ENCODE measurements at places on chromosomes 13 and 19.

- no peak for DNase-seq
Observed at GRCh38 chr19:1253514-1254080, 5.2 kb downstream of the MIDN start.

DNA sequence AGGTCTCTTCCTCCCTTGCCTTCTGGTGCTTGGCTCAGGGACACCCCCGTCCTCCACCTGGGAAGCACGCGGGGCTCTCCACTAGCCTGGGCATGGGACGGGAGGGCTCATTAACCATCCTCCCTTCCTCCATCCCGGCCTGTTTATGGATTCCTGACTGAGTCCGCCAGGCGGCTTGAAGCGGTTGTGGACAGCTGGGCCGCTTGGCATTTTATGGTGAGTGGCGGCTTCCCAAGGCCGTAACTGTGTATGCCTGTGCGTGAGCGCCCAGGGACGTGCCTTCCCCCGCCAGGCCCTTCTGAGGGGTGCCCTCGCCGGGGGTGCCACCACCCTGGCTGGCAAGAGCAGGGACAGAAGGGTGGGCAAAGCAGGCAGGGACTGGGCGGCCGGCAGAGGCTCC is 202.8 kb downstream of the URI1 start:
- no peak for DNase-seq

DNA sequence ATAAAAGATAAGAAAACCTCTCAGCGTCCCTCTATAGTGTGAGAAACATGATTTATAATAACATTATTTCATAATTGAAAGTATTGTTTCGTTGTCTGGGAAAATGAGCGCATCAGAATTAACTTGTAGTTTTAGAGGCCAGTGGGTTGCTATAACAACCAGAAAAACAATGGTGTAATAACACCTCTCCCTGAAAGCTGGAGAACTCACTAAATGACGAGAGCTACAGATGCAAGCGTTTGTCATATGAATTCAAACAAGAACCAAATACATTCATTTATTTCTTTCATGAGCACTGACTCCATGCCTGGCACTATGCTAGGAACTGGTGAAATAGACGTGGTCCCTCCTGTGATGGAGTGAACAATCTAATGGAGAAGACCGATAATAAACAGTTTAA is 16.3 kb downstream of the KBTBD7 start:
- peak; percentile 13 for DNase-seq

GRCh38 chr19:4597975-4598671 is 38.6 kb upstream of the SEMA6B start:
- peak; percentile 67 for DNase-seq

- peak; percentile 81 for DNase-seq
Observed at GRCh38 chr19:11444059-11444458, 8.6 kb downstream of the PRKCSH start.

GRCh38 chr13:50171590-50172282 is 156.5 kb downstream of the KCNRG start:
- DNase-seq, result no peak

DNA sequence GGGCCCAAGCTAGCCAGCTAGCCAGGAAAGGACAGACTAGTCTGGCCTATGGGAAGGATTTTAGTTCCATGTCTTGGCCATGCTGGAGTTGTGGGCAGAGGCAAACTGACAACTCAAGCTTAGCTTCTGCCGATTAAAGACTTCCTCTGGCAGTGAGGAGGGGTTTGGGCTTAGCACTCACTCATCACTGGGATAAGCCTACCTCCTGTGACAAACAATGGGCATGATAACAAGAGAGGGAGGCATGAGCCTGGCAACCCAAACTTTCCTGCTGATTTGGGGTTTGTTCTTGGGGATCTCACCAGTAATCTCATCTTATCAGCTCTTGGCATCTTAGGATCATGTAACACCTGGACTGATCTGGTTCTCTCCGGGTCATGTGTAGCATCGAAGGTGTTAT is 83.6 kb downstream of the KL start:
- DNase-seq, result no peak

DNA sequence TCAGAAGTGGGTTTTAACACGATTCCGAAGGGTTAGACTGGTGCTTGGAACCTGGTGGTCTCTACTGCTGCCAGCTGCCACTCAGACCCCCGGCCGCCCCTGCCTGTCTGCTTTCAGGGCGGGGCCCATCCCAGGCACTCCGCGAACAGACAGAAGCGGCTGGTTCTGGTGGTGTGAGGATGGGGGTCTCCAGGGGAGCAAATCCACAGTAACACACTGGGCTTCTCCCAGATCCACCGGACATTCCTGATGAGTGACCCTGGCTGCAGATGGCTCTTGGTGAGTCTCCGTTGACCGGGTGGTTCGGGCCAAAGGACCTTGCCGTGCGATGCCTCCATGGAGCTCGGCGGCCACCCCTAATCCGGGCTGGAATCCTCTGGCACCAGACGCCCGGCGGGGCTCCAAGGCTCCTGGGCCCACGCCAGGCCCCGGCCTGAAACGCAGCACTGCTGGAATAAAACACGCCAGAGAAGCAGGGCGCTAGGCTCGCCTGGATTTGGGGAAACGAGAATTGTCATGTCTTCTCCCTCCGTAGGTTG is 2.1 kb upstream of the PTBP1 start:
- no peak for DNase-seq

DNA sequence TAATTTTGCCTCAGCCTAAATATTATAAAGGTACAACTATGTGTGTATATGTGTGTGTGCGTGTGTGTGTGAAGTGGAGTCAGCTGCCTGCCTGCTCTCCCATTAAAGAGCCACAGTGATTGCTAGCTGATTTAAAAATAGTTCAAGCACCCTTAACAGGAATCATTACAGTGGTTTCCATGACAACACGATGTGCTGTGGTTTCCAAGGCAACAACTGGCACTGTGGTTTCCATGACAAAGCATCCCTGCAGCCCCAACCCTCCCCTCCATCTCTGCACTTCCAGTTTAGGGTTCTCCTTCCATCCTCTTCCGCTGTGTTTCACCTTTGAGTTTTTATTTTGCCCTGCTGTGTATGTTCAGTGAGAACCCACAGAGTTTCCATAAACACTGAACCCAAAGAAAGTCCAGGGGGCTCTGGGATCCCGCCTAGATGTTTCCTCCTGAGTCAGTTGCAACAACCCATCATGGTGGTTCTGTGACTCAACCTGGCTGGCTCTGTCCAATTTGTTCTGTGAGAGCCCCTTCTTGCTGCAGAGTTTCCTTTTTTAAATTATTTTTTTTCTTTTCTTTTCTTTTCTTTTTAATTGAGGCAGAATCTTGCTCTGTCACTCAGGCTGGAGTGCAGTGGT is 7.1 kb upstream of the PNMA8A start:
- no peak for DNase-seq

- no peak for DNase-seq
Observed at GRCh38 chr13:71619096-71619495, 247.9 kb downstream of the DACH1 start.

GRCh38 chr13:21719463-21719862 is 48.6 kb downstream of the FGF9 start:
- peak; percentile 23 for DNase-seq

DNA sequence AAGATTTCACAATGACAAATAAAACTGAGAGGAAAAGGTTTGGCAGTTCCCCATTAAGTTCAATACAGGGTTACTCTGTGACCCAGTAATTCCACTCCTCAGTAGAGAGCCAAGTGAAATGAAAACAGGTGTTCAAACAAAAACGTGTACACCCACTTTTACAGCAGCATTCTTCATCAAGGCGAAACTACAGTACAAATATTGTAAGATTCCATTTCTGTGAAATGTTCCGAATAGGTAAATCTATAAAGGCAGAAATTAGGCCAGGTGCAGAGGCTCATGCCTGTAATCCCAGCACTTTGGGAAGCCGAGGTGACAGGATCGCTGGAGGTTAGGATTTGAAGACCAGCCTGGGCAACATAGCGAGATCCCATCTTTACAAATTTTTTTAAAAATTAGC is 8.9 kb upstream of the GDF15 start:
- DNase-seq, result no peak

DNA sequence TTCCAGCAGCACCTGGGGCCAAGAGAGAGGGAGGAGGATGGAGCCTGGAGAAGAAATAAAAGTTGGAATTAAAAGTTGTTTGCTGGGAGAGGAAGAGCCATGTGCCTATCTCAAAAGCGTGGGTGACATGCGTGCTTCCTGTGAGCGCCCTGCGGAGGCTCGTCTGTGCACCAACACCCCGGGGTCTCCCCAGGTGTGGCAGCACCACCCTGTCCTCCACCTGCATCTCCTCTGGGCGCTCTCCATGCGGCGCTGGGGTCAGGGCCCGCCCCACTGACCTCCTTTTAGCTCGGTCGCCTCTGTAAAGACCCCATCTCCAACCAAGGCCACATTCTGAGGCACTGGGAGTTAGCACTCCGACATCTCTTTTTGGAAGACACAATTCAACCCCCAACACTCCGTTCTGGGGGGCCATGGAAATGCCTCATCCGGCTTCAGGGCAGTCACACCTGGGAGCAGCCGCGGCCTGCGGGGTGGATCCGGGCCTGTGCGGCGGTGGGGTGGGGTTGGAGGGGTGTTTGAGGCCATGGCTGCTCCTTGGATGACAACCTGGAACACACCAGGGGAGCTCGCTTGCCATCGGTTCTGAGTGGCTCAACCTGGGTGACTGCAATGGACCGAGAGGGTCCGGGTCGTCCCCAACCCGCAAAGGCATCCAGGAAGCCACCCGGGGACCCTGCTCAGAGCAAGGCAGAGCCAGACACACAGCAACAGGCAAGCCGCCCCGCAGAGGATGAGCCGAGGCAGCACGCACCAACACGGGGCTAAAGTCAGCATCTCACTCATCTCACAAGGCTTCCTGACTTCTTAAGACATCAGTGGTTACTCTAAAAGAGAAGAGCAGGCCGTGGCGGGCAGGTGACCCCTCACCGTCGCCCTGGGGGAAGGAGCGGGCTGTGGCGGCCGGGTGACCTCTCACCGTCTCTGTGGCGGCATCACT is 79.4 kb upstream of the MCF2L start:
- DNase-seq, result no peak

DNA sequence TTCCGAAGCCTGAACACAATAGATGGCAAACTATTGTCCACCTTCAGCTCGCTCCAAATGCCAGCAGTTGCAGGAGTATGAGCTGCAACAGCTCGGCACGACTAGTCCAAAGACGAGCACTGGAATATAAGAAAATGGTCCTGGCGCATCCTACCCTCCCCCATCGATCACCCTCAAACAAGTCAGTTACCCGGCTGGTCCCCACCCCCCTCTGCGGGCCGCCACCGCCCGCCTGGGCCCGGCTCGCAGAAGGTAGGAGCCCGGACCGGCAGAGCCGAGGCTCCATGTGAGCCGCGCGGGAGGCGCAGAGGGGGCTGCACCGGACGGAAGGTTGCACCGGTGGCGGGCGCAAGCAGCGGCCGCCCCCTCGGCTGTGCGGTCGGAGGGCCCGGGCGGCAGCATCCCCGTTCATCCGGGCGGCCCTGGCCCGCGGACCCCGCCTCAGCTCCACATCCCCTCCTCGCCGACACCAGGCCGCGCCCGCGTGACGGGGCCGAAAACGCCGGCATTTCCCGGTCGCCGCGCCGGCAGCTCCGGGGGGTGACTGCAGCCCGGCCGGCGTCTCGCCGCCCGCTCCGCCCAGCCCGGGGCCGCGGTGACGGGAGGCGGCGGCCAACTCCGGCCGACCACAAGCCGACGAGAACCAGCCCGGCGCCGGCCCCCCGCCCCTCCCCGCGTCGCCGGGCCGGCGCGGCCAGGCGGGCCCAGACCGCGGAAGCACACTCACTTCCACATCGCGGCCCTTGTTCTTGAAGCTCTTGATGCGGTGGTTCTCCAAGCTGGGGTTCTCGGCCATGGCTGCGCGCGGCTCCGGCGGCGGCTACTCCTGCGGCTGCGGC is 552 bp downstream of the KPNA3 start:
- peak; percentile 38 for DNase-seq

DNA sequence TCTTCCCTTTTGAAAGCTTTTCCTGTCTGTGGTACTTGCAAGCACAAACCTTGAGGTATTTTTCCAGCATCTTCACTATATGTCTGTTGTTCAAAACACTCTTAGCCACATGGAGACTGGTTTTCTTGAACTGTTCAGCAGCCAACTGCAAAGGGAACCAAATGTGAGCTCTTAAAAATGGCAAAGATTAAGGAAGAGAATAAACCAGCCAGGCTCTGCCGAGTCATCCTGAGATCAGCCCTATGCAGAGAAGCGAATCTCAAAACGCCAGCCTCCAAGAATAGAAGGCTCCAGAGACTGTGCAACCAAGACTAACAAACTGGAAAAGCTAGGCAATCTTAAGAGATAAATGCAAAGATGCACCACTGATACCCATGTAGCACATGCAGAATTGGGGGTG is 20.7 kb downstream of the AKAP8 start:
- no peak for DNase-seq

DNA sequence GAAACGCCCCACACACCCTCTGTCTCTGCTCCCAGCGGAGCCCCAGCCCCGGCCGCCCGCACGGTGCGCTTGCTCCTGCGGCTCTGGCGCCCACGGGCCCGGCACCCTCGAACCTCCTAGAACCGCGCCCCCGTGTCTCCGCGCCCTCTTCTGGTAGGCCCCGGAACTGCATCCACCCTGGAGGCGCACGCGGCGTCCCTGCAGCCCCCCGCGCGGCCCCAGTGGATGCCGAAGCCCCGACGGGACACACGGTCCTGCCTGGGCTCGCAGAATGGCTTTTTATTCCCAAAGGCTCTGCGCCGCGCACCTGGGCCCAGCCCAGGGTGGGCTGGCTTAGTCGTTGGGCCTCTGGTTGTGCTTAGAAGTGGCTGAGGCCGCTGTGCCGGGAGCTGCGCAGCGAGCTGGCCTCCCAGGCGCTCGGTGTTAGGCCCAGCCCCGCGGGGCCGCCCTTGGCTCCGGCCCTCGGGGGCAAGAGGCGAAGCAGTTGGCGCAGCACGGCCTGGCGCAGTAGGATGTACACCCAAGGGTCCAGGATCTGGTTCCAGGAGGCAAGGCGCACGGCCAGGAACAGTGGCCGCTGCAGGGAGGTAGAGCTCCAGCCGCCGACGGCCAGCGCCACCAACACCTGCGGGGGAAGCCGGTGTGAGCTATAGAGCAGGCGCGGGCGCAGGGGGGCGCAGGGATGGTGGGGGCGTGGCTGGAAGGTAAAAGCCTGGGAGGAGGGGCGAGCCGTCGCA is 2.8 kb downstream of the PTGER1 start:
- DNase-seq, result peak; percentile 53

DNA sequence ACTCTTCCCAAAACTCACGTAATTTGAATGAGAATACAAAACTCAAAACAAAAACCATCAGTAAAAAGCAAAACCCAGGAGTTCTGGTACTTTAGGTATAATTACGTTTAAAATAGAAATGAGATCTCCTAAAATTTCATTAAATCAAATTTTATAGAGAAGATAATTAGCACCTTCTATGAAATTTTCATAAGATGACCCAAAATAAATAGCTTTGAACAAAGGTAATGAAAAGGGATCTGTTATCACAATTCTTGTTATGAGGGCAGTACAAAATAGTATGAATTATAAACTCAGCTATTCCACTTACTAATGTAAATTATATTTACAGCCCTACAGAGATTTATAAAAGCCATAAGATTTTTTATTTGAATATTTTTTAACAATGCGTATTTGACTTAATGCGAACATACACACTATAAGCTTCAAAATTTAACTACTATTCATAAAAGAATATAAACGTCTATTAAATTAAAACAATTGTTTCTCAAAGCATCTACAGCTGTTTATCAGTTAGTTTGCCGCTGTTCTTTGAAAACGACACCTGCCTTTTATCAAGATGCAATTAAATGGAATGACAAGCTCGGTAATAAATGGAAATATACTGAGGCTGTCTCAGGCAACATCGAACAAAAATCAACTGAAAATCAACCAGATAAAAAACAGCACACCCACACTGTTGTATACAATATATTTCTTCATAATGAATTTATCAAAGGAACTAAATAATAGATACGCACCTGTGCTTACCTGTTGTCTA is 63.8 kb downstream of the KCNRG start:
- no peak for DNase-seq

GRCh38 chr13:110690516-110690915 is 15.4 kb downstream of the CARS2 start:
- DNase-seq, result no peak
